ENCODE measurements at places on chromosomes 16 and 17.

DNA sequence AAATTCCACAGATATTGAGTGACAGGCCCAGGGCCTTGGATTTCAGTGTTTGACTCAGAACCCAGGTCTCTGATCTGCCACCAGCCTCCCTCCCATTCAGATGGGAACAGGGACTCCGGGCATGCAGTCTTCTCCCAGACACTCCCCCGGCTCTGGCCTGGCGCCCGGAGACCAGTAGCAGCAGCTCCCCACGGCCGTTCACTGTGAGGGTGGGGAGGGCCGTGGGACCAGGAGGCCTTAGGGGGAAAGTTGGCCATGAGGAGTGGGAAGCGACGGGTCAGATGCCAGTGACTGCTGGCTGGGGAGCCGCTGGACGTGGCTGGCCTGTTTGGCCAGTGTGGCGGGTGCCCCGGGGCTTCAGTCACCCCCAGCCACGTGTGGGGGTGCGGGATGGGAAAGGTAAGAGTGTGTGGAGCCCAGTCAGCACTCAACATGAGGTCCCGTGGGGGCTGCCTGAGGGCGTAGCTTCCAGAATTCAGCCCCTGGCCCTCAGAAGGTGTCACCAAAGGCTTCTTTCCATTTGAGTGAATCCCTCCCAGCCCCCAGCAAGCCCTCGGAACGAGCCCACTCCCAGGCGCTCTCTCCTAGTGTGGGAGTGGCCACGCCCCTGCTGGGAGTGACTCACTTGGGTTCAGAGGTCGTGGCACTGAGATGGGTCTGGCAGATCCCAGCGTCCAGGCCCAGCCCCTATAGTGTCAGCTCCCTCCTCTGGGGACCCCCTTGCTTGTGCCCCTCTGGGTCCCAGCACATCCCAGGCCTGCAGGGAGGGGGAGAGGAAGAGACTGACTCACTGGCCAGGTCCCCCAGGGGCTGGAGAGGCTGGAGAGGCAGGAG, 309.4 kb downstream of the SEC14L1 start:
- peak; percentile 77 for DNase-seq

DNA sequence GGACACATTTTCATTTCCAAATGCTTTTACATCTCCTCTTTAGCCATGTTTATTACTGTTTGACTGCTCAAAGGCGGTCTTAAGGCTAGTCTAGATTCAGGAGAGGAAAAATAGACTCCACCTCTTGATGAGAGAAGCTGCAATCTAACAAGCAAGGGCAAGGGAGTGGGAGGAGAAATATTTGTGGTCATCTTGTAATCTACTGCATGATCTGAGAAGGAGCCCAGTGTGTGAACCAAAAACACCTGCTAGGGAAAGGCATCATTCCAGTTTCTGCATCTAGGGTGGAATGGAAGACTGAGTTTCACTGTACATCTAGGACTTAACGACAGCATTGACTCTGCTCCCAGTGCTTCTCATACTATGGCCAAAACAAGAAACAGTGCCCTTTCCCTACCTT, 232.2 kb upstream of the HS3ST3A1 start:
- no peak for DNase-seq

DNA sequence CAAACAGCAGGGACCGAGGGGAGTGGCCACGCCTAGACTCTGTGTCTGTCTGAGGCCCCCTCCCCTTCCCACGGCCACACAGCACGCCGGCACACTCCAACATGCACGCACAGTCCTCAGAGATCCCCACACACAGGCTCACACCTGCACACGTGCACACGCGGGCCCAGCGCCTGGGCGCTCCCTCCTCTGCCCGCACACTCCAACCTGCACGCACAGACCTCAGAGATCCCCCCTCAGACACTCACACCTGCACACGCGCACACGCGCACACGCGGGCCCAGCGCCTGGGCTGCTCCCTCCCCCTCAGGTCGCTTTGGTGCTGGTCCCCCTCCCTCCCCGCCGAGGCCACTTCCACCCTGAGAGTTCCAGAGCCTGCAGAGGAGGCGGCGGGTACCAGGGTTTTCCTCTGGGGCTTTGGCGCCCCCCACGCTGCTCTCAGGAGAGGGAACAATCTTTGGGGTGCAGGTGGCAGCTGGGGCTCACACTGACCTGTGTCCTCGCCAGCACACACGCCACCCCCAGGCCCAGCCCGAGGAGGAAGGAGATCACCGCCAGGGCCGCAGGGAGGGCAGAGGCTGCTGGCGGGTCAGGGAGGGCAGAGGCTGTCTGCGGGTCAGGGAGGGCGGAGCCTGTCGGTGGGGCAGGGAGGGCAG, 1.6 kb downstream of the CD7 start:
- no peak for DNase-seq

GRCh38 chr16:84068041-84068440, 25.4 kb upstream of the SLC38A8 start:
- no peak for DNase-seq

- DNase-seq: no peak
These were observed 12.5 kb downstream of the TIMM22 start for GRCh38 chr17:1009229-1010085.

- no peak for DNase-seq
These were observed 144.4 kb downstream of the SKAP1 start for GRCh38 chr17:48285614-48286013.

- no peak for DNase-seq
These were observed 99.3 kb downstream of the STXBP4 start for GRCh38 chr17:55067697-55068439.

DNA sequence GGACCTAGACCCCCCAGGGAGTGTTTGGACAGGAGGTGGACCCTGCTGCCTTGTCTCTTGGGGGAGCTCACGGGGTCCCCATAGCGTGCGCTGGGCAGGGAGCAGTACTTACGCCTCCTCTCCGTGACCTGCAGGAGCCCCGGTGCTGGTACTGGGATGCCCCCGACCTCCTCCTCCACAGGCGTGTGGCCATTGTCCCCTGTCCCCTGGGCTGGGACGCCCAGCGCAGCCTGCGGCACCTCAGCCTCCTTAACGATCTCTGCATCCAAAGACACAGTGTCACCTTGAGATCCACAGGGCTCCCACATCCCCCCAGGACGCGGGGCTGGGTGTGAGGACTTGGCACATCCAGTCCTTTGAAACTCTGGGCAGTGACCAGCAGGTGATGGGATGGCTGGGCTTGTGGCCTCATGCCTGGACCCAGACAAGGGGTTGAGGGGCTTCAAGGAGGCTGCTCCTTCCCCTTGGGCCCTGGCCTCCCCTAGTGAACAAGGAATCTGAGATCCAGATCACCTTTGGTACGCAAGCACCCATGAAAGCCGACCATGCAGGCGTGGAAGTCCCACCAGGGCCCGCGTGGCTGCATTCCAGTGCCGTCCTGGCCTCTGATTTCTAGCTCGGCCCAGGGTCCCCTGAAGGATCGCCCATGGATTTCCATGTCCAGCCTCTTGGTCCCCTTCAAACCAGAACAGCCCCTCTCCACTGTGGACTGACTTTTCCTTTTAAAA, 9.9 kb downstream of the DBNDD1 start:
- DNase-seq: no peak

- DNase-seq: peak; percentile 72
These were observed 2.9 kb downstream of the PHOSPHO1 start for GRCh38 chr17:49227436-49228261.

- no peak for DNase-seq
These were observed at the start of gene TMEM92 for GRCh38 chr17:50274142-50274896. TSS of gene TMEM92 (plus strand) at chr17:50274466. CDS start at chr17:50274502, 36 bp downstream.

DNA sequence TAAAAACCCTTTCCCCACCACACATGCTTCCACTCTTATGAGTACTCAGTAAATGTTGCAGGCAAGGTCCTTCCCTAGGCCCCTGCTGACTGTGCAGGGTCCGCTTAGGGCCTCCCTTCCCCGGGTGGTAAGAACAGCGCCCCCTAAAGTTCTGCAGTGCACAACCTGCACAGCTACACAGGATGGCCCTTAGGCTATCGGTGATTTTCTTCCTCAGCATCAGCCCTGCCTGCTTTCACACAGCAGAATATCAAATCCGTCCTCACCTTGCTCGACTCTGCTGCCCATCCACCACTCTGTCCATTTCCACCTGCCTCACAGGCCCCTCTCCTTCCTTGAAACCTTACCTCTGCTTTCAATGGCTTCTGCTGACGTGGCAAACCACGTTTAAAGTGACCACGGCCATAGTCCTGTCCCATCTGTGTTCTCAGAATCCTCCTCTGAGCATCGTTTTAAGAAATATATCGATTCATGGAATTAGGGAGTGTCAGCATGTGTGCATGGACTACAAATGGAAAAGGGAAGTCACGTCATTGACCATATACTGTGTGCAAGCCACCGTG, 51.4 kb upstream of the TMEM132E start:
- no peak for DNase-seq

GRCh38 chr17:74342224-74342623, 16.2 kb downstream of the KIF19 start:
- no peak for DNase-seq

DNA sequence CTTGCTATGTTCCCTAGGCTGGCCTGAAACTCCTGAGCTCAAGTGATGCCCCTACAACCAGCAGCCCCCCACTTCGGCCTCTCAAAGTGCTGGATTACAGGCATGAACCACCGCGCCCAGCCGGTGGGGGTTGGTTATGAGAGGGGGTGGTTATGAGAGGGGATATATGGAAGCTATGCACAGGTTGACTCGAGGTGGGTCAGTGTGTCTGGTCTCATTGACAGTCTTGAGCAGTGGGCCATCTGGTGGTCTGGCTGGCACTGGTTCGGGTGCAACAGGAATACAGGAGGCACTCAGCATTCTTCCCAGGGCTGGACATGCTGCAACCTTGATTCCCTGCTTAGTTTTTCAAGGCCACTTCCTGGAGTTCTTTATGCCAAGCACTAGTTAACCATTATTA, 5.6 kb upstream of the STX1B start:
- DNase-seq: no peak

- no peak for DNase-seq
These were observed 68.5 kb downstream of the C16orf95 start for GRCh38 chr16:87248714-87249113.

DNA sequence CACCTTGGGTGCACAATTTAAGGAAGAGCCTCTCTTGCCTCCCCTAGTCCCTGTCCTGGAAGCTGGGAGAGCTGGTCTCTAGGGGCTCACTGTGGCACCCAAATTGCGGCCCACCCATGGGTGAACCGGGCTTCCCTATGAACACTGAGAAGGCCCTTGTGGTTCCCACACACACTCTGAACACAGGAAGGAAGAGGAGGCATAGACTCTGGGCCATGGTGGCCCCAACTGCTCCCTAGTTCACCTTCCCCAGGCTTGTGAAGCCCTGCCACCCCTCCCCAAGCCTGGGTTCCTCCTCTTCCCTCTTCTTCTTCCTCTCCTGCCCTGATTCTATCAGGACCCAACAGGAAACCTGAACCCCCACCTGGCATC, 10.5 kb downstream of the SREBF1 start:
- no peak for DNase-seq

GRCh38 chr16:53372992-53373871, 61.0 kb upstream of the RBL2 start:
- peak; percentile 70 for DNase-seq

GRCh38 chr17:1709971-1710806, at the start of gene TLCD2:
TSS of gene TLCD2 (minus strand) at chr17:1710377. CDS start at chr17:1710242, 135 bp downstream.
- DNase-seq: no peak

GRCh38 chr17:2232244-2232638, 71.3 kb downstream of the SMG6 start:
- no peak for DNase-seq

DNA sequence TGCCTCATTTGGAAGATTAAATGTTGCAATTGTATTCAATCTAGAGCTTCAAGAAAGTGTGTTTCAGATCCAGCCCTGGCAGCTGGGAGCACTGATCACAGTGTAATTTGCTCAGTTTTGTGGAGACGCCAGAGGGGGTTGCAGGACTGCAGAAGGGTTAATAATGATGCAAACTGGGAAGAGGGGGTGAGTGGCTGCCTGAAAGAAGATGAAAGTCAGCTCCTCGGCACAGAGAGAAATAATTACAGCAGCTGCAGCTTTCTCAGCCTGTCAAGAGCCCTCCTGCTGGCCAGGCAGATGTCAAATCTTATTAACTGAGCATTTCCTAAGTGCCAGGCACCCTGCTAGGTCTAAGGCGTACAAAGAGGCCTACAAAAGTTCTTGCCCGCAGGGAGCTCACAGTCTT, 97.7 kb downstream of the ZNF18 start:
- no peak for DNase-seq

GRCh38 chr17:58277802-58278595, 2.7 kb downstream of the MPO start:
- no peak for DNase-seq

- peak; percentile 34 for DNase-seq
These were observed 22.7 kb upstream of the CYTH1 start for GRCh38 chr17:78804777-78805176.

GRCh38 chr16:67396159-67397035, 3.1 kb upstream of the TPPP3 start:
- DNase-seq: no peak

- DNase-seq: no peak
These were observed 5.7 kb upstream of the SLC38A8 start for GRCh38 chr16:84048270-84048669.

- no peak for DNase-seq
These were observed 45.2 kb upstream of the CBFA2T3 start for GRCh38 chr16:89022051-89022836.

GRCh38 chr17:81959362-81960129, 1.4 kb downstream of the NOTUM start:
- DNase-seq: peak; percentile 64

GRCh38 chr16:76940251-76940650, 250.7 kb upstream of the MON1B start:
- DNase-seq: no peak

GRCh38 chr17:66364990-66365490, 62.6 kb downstream of the PRKCA start:
- DNase-seq: no peak

GRCh38 chr17:65359016-65359415, 202.4 kb downstream of the AXIN2 start:
- peak; percentile 66 for DNase-seq

DNA sequence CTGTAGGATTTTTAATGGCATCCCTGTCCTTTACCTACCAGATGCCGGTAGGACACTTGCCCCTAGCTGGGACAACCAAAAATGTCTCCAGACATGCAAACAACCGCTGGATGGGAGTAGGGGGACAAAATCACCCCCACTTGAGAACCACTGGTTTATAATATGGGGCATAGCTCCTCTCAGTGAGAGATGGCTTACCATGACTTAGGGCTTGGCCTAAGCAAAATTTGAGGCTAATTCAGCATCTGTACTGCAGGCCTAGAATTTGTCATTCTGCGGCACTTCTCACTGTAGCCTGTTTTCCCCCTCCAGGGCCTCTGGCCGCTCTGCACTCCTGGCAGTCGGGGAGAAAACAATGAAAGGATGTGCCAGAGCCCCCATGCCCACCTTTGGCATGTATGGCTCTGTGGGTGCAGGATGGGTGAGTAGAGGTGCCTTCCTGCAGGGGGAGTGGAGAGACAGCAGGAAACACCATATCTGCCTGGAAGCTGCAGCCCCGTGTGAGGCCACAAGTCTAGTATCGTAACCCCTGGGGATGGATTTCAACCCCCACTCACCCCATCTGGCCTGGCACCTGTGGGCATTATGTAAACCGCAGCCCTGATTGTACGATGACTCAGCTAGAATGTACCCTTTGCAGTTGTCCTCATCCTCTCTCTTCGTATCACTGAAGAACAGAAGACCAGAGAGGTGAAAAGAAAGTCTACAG, 268.1 kb downstream of the SOX9 start:
- DNase-seq: no peak
